ENCODE measurements at places on chromosomes 5 and 9.

- peak; percentile 14 for DNase-seq
Observed at GRCh38 chr5:135714126-135714894, 120.2 kb upstream of the SLC25A48 start.

GRCh38 chr5:117131876-117132275, 557.3 kb upstream of the SEMA6A start:
- DNase-seq = no peak

DNA sequence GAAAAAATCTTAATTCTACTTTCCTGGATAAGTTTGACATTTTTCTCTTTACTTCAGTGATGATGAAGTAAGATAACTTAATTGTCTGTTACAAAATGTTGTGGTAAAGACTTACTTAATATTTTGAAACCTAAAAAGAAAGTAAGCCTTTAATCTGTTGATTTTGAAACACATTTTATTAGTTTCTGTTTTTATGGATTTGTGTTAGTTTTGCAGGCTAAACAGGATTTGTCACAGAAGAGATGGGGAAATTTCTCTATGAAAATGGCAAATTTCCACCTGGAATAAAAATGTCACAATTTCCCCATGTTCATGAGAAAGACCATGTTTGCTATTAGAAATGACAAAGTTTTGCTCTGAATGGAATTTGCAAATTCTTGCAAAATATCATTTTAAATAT, 237.1 kb downstream of the RFX3 start:
- DNase-seq = no peak

DNA sequence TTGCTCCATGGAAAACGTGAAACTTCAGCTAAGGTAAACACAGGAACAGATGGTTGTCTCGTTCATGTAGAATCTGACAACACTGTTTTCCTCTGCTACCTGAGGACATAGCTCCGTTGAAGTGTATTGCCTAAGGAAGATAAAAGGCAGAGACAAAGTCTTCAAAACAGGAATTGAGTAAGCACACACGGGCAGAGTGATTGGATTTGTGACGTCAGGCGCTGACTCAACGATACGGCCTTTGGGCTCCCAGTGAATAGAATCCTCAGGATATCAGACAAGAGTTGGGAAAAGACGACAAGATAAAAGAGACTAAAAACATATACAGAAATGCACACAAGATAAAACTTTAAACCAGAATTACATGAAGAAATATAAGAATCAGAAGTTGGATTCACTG, 787.1 kb upstream of the CTNND2 start:
- DNase-seq = no peak

DNA sequence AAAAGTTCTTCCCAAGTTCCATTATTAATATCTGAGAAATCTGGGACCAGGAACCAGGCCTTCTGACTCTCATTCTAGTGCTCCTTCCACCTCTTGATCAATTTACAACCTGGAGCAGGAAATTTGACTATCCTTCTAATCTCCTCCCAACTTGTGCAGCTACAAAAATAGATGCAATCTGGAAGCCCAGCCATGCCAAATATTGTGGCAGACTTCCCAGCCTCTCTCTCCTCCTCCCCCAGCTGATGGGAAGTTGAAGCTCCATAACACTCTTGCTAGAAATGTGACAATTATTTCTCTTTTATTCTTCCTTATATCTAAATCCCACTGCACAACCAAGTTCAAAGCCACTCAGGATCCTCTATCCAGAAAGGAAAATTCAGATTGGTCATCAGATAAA, 252.1 kb downstream of the SEC61B start:
- no peak for DNase-seq

- DNase-seq = no peak
Observed at GRCh38 chr9:70826562-70826961, 294.9 kb downstream of the TRPM3 start.

DNA sequence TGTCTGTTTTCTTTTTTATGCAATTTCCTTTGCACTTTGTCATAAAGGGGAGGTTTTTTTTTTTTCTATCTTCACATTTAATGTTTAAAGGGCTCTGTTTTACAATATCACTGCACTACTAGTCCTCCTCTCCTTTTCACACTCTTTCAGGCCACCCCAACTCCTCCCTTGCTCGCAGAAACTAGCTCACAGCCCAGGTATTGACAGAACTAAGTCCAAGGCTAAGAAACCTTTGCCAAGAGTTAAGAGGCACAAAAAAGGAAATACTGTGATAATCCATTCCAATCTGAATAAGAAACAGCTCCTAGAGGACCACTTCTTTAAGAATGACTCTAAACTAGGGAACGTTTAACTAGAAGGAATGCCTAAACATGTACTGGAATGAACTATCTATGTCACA, 1.1 kb upstream of the FGF10 start:
- no peak for DNase-seq

DNA sequence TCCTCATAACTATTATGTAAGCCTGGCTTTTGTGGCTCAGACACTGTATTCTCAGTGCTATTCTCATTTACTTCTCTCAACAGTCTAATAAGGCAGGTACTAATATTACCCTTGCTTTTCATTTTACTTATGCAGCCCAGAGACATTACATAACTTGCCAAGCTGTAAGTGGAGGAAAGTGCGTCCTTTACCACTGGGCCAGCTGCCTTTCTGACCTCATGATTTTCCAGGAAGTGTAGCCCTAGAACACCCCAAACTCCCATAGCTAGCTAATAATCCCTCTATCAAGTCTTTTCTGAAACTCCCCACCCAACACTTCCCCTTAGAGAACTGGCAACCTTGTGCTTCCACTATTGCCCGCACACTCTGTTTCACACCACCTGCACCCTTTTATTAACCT, 192.9 kb upstream of the HMHB1 start:
- DNase-seq = no peak

DNA sequence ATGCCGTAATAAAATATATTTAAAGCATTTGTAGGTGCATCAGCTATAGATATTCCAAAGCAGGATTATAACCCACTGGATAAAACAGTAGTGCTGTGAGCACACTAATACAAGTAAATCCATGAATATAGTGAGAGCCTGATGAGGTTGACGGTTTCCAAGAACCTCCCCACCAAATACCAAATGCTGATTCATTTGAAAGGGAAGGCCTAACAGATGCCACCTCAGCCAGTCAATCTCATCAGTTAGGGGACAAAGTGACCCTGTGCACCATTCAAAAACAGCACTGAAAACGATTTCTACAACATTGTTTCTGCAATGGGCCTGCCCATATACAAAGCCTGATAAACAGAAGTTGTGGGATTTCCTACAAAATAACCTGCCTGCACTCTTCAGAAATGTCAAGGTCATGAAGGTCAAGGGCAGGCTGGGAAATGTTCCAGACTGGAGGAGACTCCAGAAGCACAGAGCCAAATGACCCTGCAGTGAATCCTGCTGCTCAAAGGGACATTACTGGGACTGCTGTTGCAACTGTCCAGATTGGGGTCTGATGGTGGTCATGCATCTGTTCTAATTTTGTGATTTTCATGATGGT, 69.6 kb downstream of the ROR2 start:
- DNase-seq = no peak

DNA sequence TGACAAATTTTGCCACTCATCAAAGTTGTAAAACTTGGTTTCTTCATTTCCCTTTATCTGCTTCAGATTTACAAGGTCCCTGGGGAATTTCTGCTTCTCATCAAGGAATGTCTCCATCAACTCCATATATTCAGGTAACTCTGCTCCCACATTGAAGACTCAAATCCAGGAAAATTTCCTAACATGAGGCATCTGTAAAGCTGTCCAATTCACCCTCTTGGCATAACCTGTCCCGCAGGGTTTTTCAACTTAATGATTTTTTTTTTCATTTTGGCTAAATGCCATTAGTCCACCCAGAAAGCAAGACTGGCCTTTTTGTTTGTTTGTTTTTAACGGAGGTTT, 50.2 kb upstream of the SLC30A5 start:
- DNase-seq = no peak

GRCh38 chr9:88672874-88673689, 138.1 kb downstream of the NXNL2 start:
- DNase-seq = no peak

GRCh38 chr9:108434502-108434901, 421.3 kb downstream of the ACTL7B start:
- no peak for DNase-seq

DNA sequence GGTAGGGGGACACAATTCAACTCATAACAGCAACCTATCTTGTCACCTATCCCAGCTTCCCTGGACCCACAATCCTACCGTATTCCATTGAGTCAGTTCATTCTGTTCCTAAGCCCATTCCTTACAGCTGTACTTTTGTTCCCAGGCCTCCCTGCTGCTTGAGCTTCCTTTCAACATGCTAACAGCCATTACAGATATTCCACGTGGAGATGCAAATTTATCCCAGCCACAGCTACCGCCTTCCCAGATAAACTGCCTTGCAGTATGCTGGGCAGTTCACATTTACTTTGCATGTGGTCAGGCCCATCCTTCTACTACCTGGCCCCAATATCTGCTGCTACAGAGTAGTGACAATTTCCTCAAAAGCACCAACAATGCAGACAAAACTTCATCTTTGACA, 23.0 kb downstream of the RIGI start:
- no peak for DNase-seq

GRCh38 chr9:74940600-74940999, 12.1 kb downstream of the C9orf40 start:
- no peak for DNase-seq

GRCh38 chr5:62574599-62574998, 4.0 kb upstream of the LRRC70 start:
- DNase-seq = no peak

- DNase-seq = no peak
Observed at GRCh38 chr5:3606121-3606831, 10.6 kb downstream of the IRX1 start.

- DNase-seq = no peak
Observed at GRCh38 chr5:176854164-176854563, 43.8 kb downstream of the UNC5A start.

DNA sequence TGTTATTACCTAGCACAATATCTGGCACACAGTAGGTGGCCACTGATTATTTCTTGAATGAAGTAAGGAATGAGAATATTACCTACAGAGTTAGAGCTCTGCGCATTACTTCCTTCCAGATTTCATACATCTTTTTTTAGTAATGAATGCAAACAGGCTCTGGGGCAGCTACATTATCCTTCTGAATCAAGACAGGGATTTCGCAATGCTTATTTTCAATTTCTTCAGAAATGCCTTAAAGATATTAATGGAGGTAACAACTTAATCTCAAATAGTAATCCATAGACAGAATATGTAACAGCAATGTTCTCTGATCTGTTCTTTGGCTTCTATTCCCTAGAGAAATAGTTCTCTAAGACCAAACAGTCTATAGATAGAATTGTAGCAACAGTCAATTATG, 32.6 kb downstream of the CDKN2A start:
- DNase-seq = no peak

DNA sequence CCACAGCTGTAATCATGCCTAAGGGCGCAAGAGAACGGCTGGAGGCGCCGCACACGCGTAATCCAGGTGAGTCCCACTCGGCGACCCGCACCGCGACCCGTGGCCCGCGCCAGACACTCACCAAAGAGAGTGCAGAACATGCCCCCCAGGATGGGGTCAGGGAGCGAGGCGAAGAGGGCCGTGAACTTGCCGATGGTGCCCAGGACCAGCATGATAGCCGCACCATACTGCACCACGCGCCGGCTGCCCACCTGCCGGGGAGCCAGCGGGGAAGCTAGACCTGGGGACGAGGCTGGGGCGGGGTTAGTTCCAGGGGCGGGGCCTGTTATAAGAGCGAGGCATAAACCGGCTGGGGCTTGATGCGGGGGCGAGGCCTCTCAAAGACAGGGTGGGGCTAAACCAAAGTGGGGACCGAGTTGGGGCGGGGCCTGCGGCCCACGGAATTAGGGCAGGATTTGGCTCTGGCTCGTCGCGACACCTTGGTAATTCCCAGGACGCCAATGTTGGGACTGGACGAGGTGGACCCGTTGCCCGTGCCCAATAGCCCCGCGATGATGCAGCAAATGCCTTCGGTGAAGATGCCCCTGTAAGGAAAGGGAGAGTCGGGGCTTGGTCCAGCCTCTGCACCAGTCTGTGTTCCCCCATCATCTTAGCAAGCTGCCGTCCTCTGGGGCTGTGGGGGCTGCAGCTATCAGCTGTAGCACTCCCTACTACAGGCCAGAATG, 4.8 kb downstream of the SLC23A1 start:
- no peak for DNase-seq

DNA sequence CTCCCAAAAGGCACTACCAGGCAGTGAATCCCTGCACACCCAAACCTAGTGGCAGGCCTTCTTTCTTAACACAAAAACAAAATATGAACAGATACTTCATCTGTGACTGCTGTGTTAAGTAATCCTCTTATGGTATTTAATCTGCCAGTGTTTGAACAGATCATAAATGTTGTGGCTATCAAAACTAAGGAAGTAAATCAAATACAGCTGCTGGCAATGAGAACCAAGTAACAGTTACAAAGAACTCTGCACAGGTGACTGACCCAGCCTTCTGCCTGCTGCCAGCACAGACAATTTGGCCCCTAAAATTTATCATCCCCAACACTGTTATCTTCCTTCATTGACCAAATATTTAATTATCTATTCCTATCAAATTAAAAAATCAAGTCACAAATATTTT, 78.0 kb downstream of the GNAQ start:
- no peak for DNase-seq

GRCh38 chr5:126656401-126657007, 55.8 kb downstream of the PHAX start:
- no peak for DNase-seq
